K562 (cell line): ENCODE measurements at places on chromosomes 7 and 10.

DNA sequence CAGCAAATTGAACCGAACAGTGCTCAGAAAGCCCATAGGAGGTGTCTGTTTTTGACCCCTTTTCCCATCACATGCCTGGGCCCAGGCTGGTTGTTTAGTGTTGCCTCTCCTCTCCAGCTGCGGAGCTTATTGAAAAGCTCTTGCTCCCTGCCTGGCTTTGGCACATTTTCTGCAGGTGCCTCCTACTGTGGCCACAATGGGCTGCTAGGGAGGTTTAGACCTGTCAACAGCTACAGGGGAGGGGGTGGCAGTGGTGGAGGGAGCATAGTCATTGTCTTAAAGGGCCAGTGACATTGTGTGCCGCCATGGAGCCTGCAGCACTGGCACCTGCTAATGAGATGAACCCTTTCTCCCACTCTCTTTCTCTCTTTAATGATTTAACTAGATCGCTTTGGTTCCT lies 13.2 kb upstream of the ENO4 start:
- no peak for DNase-seq

GRCh38 chr7:149720372-149721083 lies 52.9 kb downstream of the ZNF467 start:
- DNase-seq: no peak

- no peak for DNase-seq
Observed at GRCh38 chr7:92815412-92815811, 21.0 kb downstream of the CDK6 start.

GRCh38 chr7:77481615-77482014 lies 55.5 kb upstream of the PTPN12 start:
- no peak for DNase-seq

DNA sequence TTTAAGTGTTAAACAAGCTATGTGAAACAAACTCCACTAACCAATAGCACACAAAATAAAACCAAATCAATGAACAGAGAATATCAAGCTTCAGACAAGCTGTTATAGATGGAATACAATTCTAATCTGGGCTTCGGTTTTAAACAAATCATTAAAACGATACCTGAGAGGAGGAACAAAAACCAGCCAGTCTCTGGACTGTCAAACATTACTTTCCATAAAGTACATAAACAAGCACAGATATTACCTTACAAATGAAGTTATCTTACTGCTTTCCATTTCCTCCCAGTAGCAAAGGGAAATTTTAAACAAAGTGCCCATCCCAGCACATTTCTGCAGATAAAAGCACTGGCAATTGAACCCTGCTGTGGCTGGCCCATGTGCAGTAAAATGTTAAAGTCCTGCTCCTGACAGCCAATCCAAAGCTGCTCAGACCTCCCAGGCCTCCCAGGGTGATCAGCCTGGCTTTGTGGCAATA lies 128.0 kb downstream of the NRCAM start:
- no peak for DNase-seq

GRCh38 chr10:67935223-67935622 lies 50.8 kb downstream of the SIRT1 start:
- DNase-seq: no peak

GRCh38 chr7:47373871-47374451 lies 207.9 kb downstream of the TNS3 start:
- DNase-seq: no peak

- DNase-seq: no peak
Observed at GRCh38 chr7:142494021-142494420, 236.2 kb upstream of the PRSS58 start.

DNA sequence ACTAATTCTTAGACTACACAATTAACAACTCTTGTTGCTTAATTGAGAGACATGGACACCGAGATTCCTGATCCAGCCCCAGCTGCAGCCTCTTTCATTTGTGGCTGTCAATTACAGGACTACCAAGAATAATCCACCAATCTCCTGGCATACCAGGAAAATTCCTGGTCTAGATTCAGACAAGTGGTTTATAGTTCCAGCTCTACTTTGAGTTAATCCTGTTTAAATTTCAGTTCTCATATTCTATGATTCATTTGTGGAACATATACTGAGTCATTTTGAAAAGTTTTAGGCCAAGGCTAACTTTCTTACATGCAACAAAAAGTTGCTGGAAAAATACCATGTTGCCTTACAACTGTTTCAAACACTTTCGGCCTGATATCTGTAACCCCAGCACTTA lies 253.5 kb downstream of the MAGI2 start:
- DNase-seq: no peak

DNA sequence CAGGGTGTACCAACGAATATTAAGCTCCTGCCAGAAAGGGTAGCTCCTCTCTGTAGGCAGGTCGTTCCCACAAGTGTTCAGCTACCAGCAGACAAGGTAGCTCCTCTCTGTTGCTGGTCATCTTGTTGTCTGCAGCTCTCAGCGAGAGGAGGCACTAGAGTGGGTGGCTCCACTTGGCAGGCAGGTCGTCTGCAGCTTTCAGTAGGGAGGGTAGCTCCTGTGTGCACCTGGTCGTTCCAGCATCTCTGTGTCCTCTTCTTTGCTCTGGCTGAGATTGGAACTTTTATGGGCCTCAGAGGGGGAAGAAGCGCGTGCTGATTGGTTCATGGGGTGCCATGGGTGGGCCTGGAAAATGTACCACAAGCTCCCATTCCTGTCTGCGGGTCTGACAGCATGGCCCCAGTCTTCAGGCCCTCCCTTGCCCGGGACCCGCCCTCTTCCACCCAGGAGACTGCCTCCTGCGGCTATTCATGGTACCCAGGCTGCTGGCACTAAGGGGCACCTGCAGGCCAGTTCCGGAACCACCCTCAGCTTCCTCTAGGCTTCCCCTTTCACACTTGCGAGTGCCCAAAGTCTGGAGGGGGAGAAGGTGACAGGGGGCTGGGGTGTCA lies 63.9 kb upstream of the CACNA2D1 start:
- DNase-seq: no peak

DNA sequence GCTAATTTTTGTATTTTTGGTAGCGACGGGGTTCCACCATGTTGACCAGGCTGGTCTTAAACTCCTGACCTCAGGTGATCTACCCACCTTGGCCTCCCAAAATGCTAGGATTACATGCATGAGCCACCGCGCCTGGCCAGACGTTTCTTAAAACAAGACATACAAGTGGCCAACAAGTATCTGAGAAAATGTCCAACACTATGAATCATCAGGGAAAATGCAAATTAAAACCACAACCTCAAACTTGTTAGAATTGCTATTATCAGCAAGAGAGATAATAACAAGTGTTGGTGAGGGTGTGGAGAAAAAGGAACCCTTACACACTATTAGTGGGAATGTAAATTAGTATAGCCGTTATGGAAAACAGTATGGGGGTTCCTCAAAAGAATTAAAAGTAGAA lies 148.6 kb downstream of the SUGCT start:
- DNase-seq: no peak

DNA sequence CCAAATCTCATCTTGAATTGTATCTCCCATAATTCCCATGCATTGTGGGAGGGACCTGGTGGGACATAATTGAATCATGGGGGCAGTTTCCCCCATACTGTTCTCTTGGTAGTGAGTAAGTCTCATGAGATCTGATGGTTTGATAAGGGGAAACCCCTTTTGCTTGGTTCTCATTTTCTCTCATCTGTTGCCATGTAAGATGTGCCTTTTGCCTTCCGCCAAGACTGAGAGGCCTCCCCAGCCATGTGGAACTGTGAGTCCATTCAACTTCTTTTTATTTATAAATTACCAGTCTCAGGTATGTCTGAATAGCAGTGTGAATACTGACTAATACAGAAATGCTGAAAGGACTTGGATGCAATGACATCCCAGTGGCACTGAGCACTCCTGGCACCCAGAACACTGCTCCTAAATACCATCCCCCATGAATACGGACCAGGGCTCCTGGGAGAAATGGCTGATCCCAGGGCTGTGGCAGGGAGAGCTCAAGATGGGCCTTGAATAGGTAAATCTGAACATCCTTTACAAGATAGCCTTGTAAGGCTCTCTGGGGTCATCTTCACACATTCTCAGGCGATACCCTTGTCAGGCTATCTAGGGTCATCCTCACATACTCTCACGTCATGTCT lies 19.4 kb downstream of the ZFAND2A start:
- DNase-seq: no peak
